ENCODE measurements at places on chromosomes 11 and 22.

DNA sequence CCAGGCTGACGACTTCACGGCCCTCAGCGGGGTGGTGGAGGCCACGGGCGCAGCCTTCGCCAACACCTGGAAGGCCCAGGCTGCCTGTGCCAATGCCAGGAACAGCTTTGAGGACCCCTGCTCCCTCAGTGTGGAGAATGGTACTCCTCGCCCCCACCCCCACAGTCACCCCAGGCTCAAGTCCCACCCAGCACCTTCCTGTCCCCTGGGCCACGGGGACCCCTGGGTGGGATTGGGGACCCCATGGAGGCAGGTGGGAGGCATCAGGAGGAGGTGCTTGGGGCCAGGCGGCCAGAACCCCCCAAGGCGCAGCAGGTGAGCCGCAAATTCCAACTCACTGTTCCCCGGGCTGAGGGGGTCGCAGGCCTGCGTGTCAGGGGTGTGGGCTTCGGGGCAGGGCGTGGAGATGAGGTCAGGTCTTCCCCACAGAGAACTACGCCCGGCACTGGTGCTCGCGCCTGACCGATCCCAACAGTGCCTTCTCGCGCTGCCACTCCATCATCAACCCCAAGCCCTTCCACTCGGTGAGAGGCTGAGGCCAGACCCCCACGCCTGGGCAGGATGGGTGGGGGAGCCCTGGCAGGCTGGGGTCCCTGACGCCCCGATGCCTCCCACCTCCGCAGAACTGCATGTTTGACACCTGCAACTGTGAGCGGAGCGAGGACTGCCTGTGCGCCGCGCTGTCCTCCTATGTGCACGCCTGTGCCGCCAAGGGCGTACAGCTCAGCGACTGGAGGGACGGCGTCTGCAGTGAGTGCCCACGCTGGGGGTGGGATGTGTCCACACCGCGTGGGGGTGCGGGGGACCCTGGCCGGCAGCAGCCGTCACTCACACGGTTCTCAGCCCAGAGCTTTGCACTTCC is 9.4 kb downstream of the MUC5B start:
- DNase-seq = no peak

DNA sequence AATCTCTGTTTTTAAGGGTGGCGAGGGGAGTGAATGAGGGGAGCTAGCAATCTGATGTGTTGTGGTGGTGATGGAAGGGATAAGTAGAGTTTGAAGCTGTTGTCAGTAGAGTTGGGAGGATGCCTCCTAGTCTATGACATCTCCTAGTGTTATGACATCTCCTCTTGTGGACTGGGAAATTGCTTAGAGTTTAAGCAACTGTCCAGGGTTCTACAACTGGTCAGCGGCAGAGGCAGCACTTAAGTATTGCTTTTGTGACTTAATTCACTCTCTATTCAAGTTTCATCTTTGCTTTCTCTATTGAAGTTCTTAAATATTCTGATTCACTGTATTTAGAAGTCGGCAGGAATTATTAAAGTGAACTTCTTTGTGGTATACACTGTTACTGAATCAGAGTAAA is 13.8 kb downstream of the BMAL1 start:
- no peak for DNase-seq

- no peak for DNase-seq
Measured at GRCh38 chr22:28102151-28102812, 183.2 kb upstream of the PITPNB start.

GRCh38 chr11:93694109-93694508 is 32.6 kb downstream of the CEP295 start:
- no peak for DNase-seq

- DNase-seq = no peak
Measured at GRCh38 chr11:116955548-116955947, 118.1 kb upstream of the APOA1 start.

DNA sequence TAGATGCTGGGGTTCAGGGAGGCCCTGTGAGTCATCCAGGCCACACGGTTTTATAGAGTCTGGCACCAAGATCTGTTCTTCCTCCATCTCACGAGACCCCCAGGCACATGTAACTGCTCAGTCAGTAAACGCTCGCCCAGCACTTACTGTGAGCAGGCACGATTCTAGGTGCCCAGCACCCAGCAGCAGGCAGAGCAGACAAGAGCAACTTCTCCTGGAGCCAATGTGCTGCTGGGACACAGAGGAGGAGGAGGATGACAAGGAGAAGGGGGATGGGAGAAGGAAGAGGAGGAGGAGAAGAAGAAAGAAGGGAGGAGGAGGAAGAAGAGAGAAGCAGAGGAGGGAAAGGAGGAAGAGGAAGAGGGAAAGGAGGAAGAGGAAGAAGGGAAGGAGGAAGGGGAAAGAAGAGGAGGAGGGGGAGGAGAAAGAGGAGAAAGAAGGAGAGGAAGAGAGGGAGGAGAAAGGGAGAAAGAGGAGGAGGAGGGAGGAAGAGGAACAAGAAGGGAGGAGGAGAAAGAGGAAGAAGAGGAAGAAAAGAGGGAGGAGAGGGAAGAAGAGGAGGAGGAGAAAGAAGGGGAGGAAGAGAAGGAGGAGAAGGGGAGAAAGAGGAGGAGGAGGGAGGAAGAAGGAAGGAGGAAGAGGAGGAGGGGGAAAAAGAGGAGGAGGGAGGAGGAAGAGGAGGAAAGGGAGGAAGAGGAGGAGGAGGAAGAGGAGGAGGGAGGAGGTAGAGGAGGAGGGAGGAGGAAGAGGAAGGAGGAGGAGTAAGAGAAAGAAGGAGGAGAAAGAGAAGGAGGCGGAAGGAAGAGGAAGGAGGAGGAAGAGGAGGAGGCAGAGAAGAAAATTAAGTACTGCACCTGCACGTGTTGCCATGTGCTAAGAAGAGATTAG is 77.6 kb upstream of the RTL6 start:
- DNase-seq = no peak

GRCh38 chr11:65206901-65207300 is 25.2 kb downstream of the CAPN1 start:
- no peak for DNase-seq

DNA sequence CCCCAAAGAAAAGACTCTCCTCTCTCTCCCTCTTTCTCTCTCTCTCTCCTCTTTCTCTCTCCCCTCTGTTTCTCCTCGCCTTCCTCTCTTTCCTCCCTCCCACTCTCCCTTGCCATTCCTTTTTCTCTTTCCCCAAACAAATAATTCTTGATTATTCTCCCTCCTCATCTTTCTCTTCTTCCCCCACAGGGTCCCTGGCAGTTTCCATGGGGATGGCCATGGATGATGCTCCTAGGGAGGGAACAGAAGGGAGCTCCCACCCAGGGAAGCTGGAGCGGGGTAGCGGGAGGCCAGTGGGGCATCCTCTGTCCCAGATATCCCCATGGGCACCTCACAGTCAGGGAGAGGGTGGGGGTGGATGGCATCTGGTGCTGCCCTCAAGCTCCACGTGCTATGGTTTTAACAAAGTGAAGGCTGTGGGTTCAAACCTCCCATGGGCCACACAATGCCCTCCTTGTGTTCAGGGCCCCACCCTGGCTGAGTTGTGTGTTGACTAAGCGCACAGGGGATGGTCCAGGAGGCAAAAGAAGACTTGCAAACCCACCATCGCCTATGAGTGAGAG is 266.4 kb downstream of the BUD13 start:
- DNase-seq = no peak

DNA sequence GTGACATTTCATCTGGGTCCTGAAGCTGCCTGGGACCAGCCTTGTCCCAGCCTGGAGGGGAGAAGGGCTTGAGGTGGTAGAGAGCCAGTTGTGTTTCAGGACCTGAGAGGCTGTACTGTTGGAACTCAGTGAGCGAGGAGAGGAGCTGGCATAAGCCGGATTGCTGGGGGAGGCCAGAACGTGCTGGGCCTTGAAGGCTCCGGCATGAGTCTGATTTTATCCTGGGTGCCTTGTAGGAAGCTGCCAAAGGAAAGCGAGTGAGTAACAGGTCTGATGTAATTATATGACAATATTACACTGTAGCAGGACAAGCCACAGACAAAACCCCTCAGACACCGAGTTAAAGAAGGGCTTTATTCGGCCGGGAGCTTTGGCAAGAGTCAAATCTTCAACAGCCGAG is 17.2 kb downstream of the AP2A2 start:
- no peak for DNase-seq

- no peak for DNase-seq
Measured at GRCh38 chr11:133038850-133039249, 493.5 kb downstream of the OPCML start.

GRCh38 chr22:36419912-36420882 is 32.4 kb upstream of the MYH9 start:
- DNase-seq = no peak

DNA sequence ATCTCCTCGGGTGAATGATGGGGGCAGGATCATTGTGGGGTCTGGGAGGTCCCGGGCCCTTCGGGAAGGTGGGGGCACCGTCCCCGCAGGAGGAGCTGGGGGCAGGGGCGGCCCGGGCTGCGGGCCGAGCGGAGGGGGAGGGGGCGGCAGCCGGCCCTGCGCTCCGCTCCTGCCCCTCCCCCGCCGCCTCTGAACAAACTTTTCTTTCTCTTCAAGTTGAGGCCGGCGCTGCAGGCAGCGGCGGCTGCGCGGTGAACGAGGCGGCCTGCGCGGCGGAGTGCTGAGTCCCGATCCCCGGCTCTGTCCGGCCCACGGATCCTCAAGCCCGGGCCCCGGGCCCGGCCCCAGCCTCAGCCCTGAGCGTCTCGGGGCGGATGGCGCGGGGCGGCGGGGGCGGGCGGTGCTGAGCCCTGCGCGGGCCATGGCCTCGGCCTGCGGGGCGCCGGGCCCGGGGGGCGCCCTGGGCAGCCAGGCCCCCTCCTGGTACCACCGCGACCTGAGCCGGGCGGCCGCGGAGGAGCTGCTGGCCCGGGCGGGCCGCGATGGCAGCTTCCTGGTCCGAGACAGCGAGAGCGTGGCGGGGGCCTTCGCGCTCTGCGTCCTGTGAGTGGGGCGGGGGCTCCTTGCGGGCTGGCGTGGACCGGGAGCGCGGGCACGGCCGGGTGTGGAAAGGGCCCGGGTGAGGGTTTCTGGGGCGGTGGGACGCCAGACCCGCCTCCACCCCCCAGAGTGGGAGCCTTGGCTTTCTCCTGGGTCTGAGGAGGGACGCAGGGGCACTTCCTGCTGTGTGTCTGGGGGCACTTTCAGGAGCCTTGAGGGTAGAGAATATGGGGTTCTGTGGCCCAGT is at the start of gene INPPL1:
Gene INPPL1, plus strand, starts transcription at position 204 of the 847 bp plus-strand sequence. Its CDS starts 218 bp downstream, at position 422.
- DNase-seq = no peak

DNA sequence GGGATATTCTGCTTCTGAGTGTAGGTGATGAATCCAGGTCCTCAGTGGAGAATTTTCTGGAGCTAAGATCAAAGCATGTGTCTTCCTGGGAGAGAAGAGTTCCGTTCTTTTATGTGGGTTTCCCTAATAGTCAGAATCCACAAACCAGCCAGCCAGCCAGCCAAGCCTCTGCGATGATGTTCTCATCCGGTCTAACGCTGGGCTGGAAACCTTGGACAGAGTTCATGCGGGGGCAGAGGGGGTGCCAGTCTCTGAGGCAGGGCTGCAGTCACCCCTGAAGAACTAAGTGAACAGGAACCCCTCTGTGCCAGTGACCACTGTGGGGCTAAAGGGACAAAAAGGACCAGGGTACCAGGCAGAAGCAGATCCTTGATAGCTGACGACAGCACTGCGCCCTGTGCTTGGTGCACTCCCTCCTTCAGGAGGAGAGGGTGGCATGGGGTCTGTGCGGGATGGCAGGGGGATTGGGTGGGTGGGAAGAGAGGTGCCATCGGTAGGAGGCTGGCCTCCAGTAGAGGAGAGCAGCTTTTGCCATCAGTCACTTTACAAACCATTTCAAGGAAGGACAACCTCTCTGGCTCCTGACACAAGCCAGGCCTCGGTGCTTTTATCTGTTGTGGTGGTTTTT is 27.1 kb downstream of the ADAMTS15 start:
- DNase-seq = no peak

GRCh38 chr11:63915961-63916836 is 765 bp downstream of the RCOR2 start:
- DNase-seq = peak; percentile 46
